Caki2 (cell line): ENCODE measurements at places on chromosomes 7 and 10. TPM values are rescaled to one million over a fixed set of nuclear protein-coding genes. Genes with fewer than 3 reads are reported as not detected.

DNA sequence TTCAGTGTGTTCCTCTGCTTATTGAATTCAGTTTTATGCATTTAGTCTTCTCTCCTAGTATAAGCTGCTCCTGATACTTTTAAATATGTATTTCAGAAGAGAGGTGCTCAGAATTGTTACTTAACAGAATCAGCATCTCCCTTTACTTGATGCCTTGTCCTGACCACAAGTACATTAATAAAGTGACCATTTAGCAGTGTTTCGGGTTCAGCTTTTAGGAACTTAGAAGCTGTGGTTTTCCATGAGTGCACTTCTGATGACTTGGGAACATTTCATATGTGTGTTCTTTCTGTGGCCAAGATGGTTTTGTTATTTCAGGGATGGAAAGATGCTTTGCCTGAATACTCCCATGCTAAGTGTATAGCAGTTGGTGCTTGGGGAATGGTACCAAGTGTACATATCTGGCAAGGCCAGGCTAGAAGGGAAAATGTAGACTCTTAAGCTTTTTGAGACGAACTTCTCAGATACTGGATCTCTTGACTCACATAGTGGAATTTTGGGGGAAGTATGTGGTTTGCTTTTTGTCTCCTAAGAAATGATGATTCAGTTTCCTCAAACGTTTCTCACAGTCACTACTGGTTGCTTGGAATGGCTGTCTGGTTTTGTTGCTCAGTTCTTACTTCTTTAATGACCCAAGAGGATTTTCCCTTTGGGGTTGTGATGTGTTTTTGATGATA, 17.2 kb downstream of the SGPL1 start:
- no peak for DNase-seq

DNA sequence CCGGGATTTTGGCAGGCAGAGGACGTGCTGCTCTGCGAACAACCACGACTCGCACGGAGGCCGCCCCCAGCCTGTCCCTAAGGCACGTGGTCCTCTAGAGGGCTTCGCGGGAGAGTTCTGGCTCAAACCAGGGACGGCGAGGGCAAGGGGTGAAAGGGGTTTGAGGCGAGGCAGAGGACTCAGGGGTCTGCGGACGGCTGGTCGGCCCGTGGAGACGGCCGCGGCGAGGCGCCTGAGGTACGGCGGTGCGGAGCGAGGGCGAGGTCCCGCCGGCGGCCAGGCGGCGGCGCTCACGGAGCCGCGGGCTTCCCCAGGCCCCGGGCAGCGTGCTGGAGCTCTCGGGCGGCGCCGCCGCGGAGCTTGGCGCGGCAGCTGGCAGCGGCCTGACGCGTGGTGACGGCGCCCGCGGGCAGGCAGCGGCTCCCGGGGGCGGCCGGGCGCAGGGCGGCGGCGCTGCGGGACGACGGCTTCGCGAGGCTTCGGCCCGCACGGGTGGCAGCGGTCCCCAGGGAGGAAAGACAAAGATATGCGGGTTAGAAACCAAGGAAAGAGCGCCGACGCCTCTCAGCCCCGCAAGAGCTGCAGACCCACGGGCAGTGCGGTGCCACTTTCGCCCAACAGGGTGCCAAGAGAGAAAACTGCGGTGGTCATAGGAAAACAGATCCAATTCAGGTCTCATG, 44.8 kb downstream of the ZNF800 start:
- DNase-seq, result peak; percentile 25

DNA sequence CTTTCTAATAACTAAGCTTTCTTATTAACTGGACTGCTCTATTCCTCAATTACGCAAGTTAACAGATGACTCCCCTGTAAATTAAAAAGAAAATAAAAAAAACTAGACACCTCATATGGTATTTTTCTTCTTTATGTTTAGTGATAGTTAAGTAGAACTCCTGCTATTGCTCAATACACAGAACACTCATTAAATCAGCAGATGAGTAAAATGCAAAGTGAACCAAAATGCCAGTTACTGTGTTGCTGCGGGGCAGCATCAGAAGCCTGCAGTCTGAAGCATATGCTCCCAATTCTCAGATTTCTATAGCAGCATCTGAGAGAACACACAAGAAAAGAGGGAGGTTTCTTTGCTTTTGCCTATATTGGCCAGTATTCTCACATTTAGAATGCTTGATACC, 28.4 kb downstream of the CDK6 start:
- no peak for DNase-seq

The THSD7A gene
- total RNA-seq, result 0.06 and 0.20 TPM in 2 replicates

DNA sequence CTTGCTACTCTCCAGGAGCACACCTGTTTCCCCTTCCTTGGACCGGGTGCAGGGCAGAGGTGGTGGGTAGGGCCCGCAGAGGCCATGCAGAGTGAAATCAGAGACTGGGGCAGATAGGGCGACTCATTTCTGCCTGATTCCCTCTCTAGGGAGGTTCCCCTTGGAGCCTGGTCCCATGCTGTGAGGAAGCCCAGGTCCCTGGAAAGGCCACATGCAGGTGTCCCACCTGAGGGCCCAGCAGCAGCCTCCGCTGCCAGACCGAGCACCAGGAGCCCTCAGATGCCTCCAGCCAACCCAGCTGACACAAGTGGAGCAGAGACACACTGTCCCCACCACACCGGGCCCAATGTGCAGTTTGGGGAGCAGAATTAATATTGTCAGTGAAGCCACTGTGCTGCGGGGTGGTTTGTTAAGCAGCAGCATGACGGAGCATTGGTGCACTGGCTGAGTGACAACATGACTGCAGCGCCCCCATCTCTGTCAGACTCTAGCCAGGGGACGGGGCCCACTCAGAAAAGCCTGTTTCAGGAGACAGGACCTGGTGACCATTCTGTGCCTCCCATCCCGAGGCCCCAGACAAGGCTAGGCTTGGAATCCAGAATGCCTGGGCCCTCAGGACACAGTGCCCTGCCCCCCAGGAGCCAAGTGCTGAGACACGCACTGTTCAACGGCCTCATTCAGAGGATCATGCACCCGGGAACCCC, 30.4 kb upstream of the RET start:
- DNase-seq, result no peak

The MAT1A gene
- 0.12 TPM in 1 of 2 replicates, not detected in the other for total RNA-seq

DNA sequence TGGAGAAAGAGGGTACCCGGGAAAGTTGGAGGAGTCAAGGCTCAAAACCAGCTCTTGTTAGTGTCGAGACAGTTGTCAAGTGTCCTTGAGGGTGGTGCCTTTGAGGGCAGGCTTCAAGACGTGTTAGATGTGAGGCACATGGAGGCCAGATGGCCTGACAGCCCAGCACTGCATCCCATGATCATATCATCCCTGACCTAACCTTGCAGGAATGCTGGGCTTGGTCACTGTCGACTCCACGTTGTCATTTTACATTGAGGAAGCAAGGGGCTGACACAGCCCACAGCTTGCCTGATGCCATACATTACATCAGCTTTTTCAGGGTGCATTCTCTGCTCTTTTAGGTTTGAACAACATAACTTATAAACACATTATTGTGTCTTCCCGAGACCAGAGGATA, 114.1 kb downstream of the ABCA13 start:
- peak; percentile 6 for DNase-seq

- no peak for DNase-seq
Observed at GRCh38 chr7:64807731-64808365, 13.6 kb downstream of the ZNF138 start.
